ENCODE measurements at places on chromosomes 3 and 15. TPM values are rescaled to one million over a fixed set of nuclear protein-coding genes. Genes with fewer than 3 reads are reported as not detected.

- no peak for DNase-seq
These were observed 28.2 kb downstream of the ZNF662 start for GRCh38 chr3:42934111-42934510.

DNA sequence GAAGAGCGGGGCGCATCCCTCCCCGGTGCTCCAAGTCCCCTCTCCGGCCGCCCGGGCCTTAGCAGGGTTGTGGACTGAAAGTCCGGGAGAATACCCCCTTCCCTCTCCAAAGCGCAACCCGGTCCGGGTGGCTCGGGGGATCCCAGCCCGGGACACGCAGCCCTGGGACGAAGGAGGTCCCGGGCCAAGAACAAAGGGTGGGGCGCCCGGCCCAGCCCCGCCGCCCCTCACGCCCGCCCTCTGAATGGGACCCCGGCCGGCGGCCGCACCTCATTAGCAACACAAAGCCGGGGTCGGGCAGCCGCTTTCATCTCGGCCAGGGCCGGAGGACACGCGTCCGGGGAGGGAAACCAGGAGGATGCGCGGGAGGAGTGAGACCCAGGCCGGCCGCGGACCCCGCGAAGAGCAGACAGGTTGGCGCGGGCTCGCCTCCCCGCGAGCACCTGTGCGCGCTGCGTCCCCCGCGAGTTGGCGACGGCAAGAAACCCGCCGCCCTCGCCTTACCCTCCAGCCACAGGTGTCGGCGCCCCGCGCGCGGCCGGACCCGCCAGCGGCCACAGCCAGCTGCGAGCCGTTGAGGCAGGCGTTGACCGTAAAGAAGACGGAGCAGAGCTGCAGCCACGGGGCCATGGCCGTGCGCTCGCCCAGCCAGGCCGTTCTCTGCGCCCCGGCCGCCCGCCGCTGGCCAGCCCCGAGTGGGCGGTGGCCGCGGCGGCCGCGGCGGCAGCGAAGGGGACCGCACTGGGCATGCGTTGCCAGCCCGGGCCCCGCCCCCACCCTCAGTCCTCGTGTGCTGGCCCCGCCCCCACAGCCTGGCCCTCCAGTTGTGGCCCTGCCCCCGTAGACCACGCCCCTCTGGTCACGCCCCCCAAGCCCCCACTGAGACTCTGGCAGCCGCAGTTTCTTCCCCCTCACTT lies at the start of gene IL17RD:
IL17RD (minus strand) TSS at position 697 of the 917 bp plus-strand sequence; CDS start at position 630, 67 bp downstream.
- peak; percentile 76 for DNase-seq

DNA sequence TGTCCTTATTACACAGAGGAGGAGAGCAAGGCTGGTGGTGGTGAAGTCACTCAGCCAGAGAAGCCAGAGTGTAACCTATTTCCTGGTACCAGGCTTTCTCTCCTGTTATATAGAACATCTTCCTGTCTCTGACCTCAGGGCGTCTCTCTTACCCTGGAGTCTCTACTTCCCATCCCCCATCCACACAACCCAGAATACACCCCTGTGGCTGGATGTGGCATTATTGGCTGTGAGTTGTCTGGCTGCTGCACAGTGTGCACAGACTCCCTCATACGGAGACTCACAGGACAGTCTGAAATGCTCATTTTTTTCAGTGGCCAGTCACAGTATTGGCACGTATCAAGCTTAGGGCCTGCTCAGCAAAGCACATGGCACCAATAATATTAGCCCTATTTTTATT lies 8.6 kb downstream of the PODXL2 start:
- DNase-seq = no peak

DNA sequence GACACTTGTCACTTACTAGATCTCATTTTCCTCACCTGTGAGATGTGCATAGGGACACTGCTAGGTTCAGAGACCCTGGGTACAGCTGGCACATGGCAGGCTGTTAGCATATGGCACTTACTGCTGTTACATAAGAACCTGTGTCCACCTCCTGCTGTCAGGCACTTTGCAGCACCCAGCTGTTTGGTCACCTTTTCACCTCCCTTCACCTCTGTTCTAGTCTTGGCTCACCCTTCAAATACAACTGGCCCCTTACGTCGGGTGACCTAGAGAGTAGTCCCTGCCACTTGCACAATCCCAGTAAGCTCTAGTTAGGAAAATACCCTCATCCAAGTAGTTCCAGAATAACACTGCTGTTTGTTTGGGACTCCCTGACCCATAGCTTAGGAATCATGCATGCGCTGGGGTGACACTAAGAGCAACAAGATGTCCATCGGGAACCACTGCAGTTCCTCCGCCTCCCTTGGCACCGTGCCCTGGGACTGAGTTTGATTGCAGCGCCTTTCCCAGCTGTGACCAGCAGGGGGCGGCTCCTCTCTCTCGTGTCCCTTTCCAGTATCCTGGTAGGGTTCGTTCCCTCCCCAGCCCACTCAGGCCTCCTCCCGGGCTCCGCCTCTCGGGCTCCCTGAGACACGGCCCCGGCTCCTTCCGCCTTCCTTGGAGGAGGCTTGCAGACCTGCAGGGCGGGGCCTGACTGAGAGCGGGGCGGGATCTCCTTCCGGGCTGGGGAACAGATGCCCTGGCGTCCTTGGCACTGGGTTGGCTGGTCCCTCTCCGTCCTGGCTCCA lies 78.6 kb downstream of the ABHD5 start:
- DNase-seq = peak; percentile 94

DNA sequence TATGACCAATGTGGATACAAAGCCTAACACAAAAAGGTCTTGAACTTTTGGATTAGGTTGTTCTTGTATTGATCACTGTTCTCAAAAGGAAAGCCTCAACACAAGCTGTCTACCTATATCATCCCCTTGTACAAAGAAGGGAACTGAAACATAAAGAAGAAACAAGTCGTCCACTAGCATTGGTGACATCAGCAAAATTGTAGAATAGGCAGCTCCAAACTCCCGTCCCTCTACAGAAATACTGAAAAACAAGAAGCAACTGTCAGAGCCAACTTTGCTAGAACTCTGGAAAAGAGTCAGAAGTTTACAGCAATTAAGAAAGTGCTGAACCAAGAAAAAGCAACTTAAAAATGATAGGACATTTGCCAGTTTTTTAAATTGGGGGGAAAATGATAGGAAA lies 7.5 kb upstream of the NR1I2 start:
- DNase-seq = no peak

Gene NGRN
- 96.8 TPM for total RNA-seq

Gene MSL2
- total RNA-seq = 9.2 TPM
